ENCODE measurements at places on chromosomes 4 and X.
A peak's percentile ranks its signal among the peaks of the same experiment; 100 is the strongest.

DNA sequence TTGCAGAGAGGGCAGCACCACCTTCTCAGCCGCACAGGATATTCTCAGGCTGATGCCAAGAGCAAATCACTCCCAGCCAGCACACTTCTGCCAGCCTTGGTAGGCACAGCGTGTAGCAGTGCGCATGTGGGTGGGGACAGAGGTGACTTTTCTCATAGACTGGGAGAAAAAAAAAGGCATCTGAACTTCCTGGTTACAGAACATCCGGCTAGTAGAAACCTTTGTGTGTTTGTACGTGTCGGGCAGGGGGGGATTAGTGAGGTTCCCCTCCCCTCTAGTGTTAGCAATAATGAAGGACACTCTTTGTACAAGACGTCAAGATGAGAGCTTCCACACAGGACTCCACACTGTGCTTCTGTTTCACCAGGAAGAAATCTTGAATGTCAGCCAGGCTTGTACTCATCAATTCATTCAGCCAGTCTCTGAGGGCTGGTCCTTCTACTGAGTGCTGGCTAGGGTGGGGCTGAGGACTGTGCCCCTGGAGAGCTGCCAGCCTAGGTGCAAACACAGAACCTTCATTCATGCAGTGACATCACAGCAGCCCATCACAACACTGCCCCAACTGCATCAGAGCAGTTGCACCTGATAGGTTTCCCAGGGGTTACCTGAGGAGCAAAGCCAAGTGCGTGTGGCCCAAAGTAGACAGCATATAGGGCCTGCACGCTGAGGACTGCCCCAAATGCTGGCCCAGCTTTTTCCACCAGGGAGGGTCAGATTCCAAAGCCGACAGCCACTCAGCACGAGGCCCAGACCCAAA, 34.7 kb downstream of the SLC25A5 start:
- DNase-seq, result peak; percentile 23

DNA sequence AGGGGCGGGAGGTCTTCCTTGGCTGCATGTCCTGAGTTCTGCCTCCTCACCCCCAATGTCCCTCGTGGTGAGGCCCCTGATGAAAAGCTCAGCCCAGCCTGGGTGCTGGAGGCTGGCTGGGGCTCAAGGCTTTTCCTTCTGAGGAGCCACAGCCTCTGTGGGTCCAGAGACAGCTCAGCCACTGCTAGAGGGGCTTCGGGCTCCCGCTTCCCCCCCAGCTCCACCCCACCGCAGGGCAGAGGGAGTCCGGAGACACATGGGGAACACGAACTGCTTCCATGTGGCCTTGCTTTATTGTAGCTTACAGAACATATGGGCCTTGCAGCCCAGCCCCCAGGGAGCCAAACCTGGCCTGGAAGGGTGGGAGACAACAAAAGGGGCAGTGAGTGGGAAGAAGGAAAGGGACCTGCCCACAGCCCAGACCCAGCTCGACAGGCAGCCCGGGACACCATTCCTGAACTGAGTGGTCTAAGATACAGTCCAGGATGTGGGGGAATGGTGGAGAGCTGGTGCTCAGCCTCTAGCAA, 89.9 kb upstream of the NKX1-1 start:
- peak; percentile 2 for DNase-seq

GRCh38 chr4:30620711-30621110, 99.5 kb upstream of the PCDH7 start:
- no peak for DNase-seq

DNA sequence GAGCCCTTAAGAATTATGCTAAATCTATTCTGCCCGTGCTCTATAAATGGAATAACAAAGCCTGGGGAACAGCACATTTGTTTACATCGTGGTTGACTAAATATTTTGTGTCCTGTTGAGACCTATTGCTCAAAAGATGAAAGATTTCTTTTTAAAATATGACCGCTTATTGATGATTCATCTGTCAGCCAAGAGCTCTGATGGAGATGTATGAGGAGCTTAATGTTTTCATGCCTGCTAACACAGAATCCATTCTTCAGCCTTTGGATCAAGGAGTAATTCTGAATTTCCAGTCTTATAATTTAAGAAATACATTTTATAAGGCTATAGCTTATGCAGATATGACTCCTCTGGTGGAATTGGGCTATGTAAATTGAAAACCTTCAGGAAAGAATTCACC, 271.3 kb upstream of the FAT4 start:
- no peak for DNase-seq

GRCh38 chrX:74325130-74326059, 21.4 kb downstream of the ZCCHC13 start:
- DNase-seq, result no peak

GRCh38 chr4:129371926-129372325, 276.0 kb downstream of the C4orf33 start:
- no peak for DNase-seq

GRCh38 chr4:56649445-56650261, 31.4 kb downstream of the HOPX start:
- no peak for DNase-seq

GRCh38 chr4:88062311-88062710, 54.9 kb downstream of the PKD2 start:
- DNase-seq, result no peak

- DNase-seq, result no peak
These were observed 515.7 kb downstream of the BCOR start for GRCh38 chrX:39582091-39582490.

GRCh38 chr4:25088093-25088952, 57.6 kb upstream of the LGI2 start:
- no peak for DNase-seq

DNA sequence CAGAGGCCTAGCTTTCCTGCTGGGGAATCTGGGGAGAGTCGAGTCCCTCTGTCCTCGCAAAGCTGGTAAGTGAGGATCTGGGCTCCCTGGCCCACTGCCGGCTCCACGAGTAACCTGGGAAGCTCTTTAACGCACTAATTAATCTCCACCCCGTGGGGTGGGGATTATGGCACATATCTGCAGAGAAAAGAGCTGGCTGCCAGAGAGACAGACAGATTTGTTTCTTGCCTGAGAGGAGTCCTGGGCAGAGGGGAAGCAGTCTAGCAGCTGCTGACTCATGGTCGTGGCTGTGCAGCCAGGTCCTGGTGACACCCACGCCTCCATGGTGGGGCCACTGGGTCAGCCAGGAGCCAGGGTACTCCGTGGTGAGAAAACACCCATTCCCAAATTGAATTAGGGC, 14.0 kb downstream of the SORCS2 start:
- DNase-seq, result no peak

GRCh38 chrX:112545051-112545450, 134.7 kb downstream of the LHFPL1 start:
- no peak for DNase-seq

- no peak for DNase-seq
These were observed 1302.5 kb upstream of the TENM3 start for GRCh38 chr4:180940680-180941079.

DNA sequence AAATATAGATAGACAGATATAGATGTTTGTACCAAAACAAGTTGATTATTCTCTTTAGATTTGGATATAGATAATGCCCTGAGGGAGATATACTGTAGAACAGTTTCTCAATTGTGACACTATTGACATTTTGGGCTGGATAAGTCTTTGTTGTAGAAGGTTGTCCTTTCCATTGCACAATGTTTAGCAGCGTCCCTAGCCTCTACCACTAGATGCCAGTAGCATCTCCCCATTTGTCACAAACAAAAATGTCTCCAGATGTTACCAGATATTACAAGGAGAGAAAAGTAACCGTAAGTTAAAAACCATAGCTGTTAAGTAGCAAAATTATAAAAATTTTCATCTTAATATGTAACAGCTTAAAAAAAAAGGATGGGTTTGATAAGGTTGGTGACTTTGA, 2595.3 kb downstream of the ARAP2 start:
- DNase-seq, result no peak

DNA sequence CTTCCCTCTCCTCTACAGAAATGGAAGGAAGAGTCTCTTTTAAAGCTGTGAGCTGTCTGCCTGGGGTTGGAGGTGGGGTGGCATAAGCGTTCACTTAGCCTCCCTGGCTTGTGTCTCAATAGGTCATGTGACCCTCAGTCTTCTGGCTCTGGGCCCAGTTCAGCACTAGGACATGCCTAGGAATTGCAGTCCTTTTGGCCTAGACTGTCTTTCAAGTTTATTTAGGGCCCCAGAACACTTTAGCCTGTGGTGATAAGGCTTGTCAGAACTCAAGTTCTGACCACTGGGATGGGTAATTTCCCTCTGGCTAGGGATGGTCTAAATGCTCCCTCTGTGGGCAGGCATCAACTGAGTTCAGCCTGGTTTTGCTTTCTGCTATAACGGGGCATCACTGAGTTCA, 34.3 kb upstream of the ARMCX4 start:
- no peak for DNase-seq

DNA sequence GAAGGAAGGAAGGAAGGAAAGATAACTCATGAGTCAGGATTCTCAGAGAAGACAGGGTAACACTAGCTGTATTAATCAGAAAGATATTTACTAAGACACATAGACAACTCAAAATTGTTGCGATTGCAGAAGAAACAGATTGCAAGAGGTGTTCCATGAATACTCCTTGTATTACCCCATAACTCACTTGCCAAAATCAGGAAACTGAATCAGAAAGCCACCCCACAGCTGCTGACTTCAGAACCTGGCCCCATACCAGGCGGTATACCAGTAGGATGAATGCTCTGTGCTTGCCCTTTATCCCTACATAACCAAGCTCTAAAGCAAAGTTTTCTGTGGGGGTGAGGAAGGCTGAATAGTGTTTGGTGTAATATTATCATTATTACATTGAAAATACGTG, 468.5 kb downstream of the IQCM start:
- DNase-seq, result no peak

GRCh38 chrX:129227366-129227765, 295.9 kb downstream of the SMARCA1 start:
- no peak for DNase-seq

- DNase-seq, result no peak
These were observed 632.0 kb downstream of the IQCM start for GRCh38 chr4:149183638-149184037.

DNA sequence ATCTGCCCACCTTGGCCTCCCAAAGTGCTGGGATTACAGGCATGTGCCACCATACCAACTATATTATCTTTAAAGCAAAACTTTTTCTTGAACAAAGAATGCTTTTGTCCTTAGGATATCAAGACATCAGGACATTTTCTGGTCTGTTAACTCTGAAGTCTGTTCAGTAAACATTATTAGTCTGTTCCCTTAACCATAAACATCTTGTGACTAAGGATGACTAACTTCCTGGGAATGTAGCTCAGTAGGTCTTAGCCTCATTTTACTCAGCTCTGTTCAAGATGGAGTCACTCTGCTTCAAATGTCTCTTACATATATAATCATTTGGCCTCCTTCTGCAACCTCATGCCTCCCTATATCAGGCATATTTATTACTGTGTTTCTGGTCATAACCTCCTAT, 122.9 kb downstream of the UBE2NL start:
- no peak for DNase-seq

GRCh38 chr4:7281691-7282665, 89.6 kb downstream of the SORCS2 start:
- no peak for DNase-seq

DNA sequence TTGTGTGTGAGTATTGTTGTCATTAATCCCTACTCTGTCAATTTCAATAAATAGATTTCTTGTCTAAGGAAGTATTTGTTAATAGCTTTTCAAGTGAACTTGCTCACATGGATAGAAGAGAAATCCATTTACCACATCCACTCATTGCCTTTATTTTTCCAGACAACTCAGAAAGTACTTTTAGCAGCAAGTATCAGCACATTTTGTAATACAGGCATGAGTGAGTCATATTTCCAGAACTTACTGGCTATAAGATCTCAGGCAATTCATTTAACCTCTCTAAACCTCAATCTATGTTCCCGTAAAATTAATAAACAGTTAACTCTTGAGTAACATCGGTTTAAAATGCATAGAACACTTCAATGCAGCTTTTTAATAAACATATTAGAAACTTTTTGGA, 317.9 kb upstream of the PCDH7 start:
- no peak for DNase-seq

- DNase-seq, result no peak
These were observed 81.6 kb downstream of the NAF1 start for GRCh38 chr4:163085085-163085484.

DNA sequence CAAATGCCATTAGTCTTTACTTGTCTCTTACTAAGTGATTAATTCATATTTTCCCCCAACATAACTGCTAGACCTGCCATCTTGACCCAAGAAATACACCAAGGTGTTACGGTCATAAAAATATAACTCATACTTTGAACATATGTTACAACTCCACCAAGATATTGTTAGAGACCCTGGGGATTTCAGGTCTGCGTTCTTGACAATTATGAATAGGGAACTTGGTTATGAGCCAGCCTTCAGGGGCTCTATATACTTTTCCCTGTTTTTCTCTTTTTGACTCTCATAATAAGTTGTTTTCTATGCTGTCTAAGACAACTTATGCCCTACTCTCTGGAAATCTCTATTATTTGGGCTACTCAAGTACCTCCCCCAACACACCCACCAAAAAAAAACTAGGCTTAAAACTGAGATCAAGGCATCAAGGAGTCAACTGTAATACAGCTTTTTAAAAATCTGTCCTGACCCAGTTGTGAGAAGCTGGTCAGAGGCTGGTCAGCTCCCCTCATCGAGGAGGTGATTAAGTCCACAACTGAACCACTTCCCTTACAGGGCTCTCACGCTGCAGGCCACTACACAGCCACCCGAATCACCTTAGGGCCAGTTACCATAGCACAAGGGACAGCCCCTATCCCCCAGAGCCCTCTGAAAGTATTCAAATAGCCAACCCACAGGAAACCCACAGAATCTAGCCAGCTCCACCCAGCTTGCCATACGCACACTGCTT, 10.5 kb upstream of the TLR3 start:
- no peak for DNase-seq

DNA sequence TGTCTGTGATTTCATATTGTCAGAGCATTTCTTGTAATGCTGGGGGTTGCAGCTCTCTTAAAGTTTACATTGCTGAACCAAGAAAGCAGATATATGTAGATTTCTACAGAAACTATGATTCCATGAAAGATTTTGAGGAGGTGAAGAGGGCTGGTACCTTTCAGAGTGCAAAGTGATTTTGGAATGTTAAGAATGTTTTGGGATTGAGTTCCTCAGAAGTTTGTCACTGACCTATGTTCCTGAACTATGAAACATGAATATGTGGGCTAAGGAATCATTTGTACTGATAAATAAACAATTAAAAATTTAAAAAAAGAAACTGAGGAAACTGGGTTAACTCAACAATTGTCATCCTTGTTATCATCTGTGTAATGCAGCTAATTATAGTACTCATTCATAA, 12.3 kb upstream of the CHIC2 start:
- DNase-seq, result no peak

GRCh38 chrX:45385757-45386156, 185.1 kb upstream of the DIPK2B start:
- no peak for DNase-seq

GRCh38 chrX:8815460-8816065, 14.4 kb upstream of the FAM9A start:
- no peak for DNase-seq
